ENCODE measurements at places on chromosomes 2 and 18. TPM values are rescaled to one million over a fixed set of nuclear protein-coding genes. Genes with fewer than 3 reads are reported as not detected.

Gene CNDP1
- total RNA-seq = not detected

Gene HOXD10
- total RNA-seq = not detected

Gene SMYD1
- total RNA-seq = not detected

Gene SERPINB10
- not detected for total RNA-seq

Gene PDCD1
- total RNA-seq = not detected
